ENCODE measurements at places on chromosomes 7 and 10. TPM values are rescaled to one million over a fixed set of nuclear protein-coding genes. Genes with fewer than 3 reads are reported as not detected.

GRCh38 chr7:33921216-33921938 is 16.0 kb downstream of the BMPER start:
- peak overlapping the region; percentile 67 for H3K27ac ChIP-seq
- no peak for DNase-seq
- H3K4me1 ChIP-seq: no peaks in the 10 kb centered on the region
- H3K27me3 ChIP-seq: no peaks in the 10 kb centered on the region
- no peaks in the 10 kb centered on the region for H3K36me3 ChIP-seq

DNA sequence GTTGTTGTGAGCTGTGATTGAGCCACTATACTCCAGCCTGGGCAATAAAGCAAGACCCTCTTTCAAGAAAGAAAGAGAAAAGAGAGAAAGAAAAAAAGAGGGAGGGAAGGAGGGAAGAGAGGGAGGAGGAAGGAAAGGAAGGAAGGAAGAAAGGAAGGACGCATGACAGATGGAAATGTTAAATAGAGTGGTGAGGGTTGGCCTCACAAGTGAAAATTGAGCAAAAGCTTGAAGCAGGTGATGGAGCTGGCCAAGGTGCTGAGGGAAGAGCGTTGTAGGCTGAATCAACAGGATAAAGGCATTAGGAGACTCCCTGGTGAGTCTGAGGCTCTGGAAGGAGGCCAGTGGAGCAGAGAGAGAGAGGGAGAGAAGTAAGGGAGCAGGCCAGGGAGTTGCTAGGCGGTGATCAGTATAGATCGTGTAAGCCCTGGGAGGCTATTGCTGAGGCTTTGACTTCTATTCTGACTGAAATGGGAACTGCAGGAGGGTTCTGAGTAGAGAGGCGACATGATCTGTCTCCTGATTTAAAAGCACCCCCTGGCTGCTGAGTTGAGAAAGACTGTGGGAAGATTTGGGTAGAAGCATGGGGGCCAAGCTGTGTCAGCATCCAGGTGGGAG is 26.5 kb upstream of the TMEM248 start:
- peaks cover 30% of the 10 kb centered on the region for H3K36me3 ChIP-seq
- H3K27me3 ChIP-seq: no peaks in the 10 kb centered on the region
- H3K4me1 ChIP-seq: no peaks in the 10 kb centered on the region
- no peak overlapping the region for H3K27ac ChIP-seq

DNA sequence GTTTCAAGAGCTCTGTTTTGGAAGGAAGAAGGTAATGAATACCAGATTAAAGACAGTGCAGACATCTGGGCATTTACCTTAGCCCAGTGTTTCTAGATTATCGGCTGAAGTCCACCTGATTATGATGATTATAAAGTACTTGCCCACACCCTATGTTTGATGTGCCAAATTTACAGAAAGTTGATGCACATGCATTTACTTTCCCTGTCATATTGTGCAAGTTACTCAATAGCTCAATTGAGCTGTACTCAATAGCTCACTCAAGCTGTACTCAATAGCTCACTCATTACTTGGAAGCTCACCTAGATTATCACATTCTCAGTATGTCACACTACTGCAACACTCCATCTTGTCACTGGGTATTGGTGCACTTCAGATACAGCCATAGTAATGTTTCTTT is 13.5 kb downstream of the MGAM start:
- H3K4me1 ChIP-seq: no peaks in the 10 kb centered on the region
- DNase-seq: no peak
- no peaks in the 10 kb centered on the region for H3K36me3 ChIP-seq
- no peaks in the 10 kb centered on the region for H3K27me3 ChIP-seq
- no peak overlapping the region for H3K27ac ChIP-seq
- no peak overlapping the region for H3K4me3 ChIP-seq

GRCh38 chr7:95092324-95092723 is 184.9 kb downstream of the PPP1R9A start:
- no peak overlapping the region for H3K4me3 ChIP-seq
- H3K36me3 ChIP-seq: no peaks in the 10 kb centered on the region

The FZD8 gene
- total RNA-seq: 13.3 TPM

The FRMD4A gene
- 64.8 TPM for total RNA-seq

DNA sequence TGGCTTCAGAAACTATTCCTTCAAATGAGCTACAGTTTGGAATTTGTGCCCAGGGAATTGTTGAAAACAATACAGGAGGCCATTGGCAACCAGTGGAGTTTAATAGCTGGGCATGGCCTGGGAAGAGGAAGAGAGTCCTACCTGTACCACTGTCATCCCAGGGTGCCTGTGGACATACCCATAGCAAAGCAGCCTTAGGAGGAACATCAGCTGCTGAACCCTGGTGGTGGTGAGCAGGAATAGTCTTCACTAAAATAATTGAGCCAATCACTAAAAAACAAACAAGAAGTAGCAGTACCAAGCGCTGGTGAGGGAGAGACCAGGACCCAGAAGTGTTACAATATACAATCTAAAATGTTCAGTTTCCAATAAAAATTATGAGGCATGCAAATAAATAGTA is 14.5 kb downstream of the IGFBP1 start:
- no peak overlapping the region for H3K4me3 ChIP-seq
- H3K27me3 ChIP-seq: no peaks in the 10 kb centered on the region
- DNase-seq: no peak
- H3K27ac ChIP-seq: no peak overlapping the region
- H3K4me1 ChIP-seq: no peaks in the 10 kb centered on the region

DNA sequence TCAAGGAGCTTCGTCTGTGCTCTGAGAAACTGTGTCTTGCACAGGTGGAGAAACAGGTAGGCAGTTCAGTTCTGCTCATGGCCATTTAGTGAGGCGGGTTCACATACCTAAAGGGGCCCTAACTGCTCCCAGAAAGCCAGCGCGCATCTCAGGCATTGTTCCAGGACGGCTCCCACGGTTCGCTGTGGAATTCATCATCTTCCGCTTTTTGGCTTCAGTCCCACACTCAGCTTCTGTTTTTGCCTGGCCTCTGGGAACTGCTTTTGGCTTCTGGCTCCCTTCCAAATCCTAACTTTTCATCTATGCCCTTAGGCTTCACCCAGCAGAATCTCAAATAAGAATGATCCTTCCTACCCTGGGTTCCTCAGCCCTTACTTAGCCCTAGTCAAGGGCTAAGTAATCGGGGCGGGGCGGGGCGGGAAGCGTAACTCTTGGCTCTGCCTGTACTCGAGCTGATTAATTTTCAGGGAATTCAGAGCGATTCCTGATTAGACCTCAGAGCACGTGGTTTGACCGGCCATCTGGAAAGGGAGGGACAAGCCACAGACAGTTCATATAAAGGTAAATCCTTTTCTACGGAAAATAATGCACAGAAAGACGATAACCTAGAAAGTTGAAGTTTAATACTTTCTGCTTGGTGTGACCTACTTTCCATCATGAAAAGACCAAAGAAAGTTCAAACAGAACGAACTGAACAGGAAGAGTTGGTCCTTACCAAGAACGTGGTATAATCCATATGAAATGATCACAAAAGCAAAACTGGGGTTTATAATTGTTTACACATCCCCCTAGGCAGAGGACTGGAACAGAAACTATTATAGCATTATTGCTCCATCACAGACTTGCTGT is 105.7 kb downstream of the ST8SIA6 start:
- no peak overlapping the region for H3K27ac ChIP-seq
- no peak for DNase-seq
- H3K4me1 ChIP-seq: peaks cover 11% of the 10 kb centered on the region
- no peaks in the 10 kb centered on the region for H3K27me3 ChIP-seq
- H3K4me3 ChIP-seq: peak overlapping the region; percentile 24

- H3K27ac ChIP-seq: no peak overlapping the region
- no peaks in the 10 kb centered on the region for H3K27me3 ChIP-seq
- no peaks in the 10 kb centered on the region for H3K36me3 ChIP-seq
- no peaks in the 10 kb centered on the region for H3K4me1 ChIP-seq
- DNase-seq: no peak
- peak overlapping the region; percentile 18 for H3K4me3 ChIP-seq
These were observed 701.4 kb upstream of the COBL start for GRCh38 chr7:52017802-52018679.

The EEF1AKMT2 gene
- total RNA-seq: 14.1 TPM

The ZNF862 gene
- 20.7 TPM for total RNA-seq

The TACR2 gene
- 1.2 TPM for total RNA-seq

DNA sequence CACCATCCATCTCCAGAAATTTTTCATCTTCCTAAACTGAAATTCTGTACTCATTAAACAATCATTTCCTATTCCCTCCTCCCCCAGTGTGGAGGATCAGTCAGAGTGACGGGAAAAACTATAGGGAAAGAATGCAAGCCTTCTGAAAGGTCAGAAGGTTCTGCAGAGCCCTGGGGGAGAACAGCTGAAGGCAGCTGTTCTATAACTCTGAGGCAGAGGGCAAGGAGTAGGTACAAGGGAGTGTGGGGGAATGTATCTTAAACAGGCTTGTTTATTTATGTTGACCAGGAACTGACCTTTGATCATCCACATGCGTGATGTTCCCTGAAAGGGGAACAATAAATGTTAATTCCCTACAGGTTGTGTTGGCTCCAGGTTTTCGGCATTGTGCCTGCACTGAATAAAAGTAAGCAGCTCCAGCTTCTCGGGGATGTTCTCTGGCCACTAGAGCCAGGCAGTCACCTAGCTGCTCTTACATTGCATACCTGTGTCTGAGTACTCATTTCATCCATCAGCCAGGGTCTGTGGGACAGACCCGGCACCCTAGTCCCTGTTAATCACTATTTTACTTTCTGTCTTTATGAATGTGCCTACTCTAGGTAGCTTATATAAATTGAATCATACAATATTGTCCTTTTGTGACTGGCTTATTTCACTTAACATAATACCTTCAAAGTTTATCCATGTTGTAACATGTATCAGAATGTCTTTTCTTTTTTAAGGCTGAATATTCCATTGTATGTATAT is 5.8 kb downstream of the IFIT1 start:
- H3K27ac ChIP-seq: peak overlapping the region; percentile 2
- H3K27me3 ChIP-seq: no peaks in the 10 kb centered on the region
- peaks cover 13% of the 10 kb centered on the region for H3K36me3 ChIP-seq
- peaks cover 23% of the 10 kb centered on the region for H3K4me1 ChIP-seq
- no peak overlapping the region for H3K4me3 ChIP-seq

The AMPH gene
- 1.2 TPM for total RNA-seq

GRCh38 chr10:13917791-13918190 is 331.0 kb downstream of the PRPF18 start:
- DNase-seq: no peak
- H3K36me3 ChIP-seq: no peaks in the 10 kb centered on the region
- H3K27me3 ChIP-seq: no peaks in the 10 kb centered on the region

DNA sequence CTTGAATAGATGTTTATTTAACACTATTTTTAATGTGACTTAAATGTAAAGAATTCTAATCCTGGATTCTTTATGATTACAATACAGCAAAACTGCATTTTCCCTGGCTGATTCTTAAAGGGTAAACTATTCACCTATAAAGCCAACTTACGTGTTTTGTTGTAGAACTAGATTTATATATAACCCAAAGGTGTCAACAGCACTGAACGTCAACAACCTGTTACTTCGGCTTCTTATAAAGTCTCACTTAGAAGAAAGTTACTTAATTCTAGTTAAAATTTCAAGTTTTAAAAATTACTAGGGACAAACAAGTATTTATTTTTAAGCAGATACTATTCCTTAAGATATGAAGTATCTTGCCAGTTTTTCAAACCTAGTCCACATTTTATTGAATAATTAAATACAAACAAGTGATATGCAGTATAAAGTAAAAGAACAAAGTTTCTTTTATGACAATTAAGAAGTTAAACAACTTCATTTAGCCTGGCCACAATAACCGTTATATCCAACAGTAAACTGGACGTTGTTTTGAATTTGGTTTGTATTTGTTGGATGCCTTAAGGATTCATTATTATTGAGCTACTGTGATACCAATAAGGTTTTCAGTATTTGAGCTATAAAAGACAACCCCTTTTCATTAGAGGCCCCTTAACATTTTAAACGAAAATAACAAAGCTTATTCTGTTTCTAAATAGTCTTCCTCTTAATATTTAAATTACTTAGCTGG is 83.1 kb downstream of the SNX10 start:
- peaks cover 23% of the 10 kb centered on the region for H3K4me1 ChIP-seq
- H3K27ac ChIP-seq: peak overlapping the region; percentile 84
- H3K27me3 ChIP-seq: peaks cover 52% of the 10 kb centered on the region
- no peak for DNase-seq
- peak overlapping the region; percentile 60 for H3K4me3 ChIP-seq

- no peak overlapping the region for H3K4me3 ChIP-seq
- H3K27ac ChIP-seq: no peak overlapping the region
- H3K4me1 ChIP-seq: no peaks in the 10 kb centered on the region
- no peak for DNase-seq
These were observed 58.9 kb downstream of the CLRN3 start for GRCh38 chr10:127833804-127834203.

The MYH16 gene
- total RNA-seq: not detected

The SLC25A40 gene
- total RNA-seq: 29.2 TPM

All from lower lobe of right lung (tissue), 2 donors.